ENCODE measurements at places on chromosomes 1 and 21.

- DNase-seq: no peak
Measured at GRCh38 chr21:26801498-26801897, 43.7 kb downstream of the ADAMTS1 start.

- DNase-seq: no peak
Measured at GRCh38 chr1:206591226-206591625, 21.0 kb downstream of the EIF2D start.

GRCh38 chr1:183180634-183181056 lies 5.4 kb upstream of the LAMC2 start:
- DNase-seq: no peak

DNA sequence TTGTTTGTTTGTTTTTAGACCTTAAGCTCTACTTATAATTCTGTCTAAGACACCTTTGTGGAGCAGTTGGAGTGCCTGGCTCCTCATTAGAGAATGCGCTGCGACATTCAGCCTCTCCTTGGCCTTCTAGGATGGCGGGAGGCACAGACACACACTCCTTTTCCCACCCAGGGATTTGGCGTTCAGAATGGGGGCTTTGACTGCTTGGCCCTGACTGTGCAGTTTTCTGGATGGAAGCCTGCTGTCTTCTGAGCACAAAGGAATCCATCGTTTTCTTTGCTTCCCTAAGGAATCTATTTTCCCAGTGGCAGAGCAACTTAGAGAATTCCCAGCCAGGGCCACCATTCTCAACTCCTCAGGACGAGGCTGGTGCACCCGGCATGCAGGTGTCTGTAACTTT lies 83.6 kb downstream of the GALNT2 start:
- no peak for DNase-seq
